ENCODE measurements at places on chromosomes 3 and 15. TPM values are rescaled to one million over a fixed set of nuclear protein-coding genes. Genes with fewer than 3 reads are reported as not detected.

CLN6 gene
- total RNA-seq, result 17.1 TPM

ST3GAL6 gene
- 7.4 TPM for total RNA-seq

GRM7 gene
- total RNA-seq, result not detected

KBTBD12 gene
- total RNA-seq, result 21.4 TPM

DNA sequence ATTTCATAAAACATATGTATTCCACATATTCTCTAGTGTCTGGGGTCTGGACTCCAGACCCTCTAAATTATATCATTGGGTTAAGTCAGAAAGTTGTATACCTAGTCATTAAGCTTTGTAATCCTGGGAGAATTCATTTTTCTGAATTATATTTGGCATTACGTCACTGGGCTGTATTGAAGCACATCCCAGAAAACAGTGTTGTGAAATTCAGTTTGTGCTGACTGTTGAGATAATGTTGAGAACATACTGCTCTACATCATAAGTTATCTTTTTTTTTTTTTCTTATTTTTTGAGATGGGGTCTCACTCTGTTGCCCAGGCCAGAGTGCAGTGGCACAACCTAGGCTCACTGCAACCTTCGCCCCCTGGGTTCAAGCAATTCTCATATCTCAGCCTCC, 153.1 kb upstream of the STT3B start:
- no peak overlapping the region for H3K4me3 ChIP-seq
- H3K4me1 ChIP-seq, result no peaks in the 10 kb centered on the region
- DNase-seq, result no peak
- no peak overlapping the region for H3K27ac ChIP-seq
- H3K27me3 ChIP-seq, result no peaks in the 10 kb centered on the region
- H3K36me3 ChIP-seq, result no peaks in the 10 kb centered on the region

GRCh38 chr3:88960019-88960418, 147.4 kb upstream of the EPHA3 start:
- H3K36me3 ChIP-seq, result no peaks in the 10 kb centered on the region
- H3K27ac ChIP-seq, result no peak overlapping the region
- no peaks in the 10 kb centered on the region for H3K27me3 ChIP-seq

DNA sequence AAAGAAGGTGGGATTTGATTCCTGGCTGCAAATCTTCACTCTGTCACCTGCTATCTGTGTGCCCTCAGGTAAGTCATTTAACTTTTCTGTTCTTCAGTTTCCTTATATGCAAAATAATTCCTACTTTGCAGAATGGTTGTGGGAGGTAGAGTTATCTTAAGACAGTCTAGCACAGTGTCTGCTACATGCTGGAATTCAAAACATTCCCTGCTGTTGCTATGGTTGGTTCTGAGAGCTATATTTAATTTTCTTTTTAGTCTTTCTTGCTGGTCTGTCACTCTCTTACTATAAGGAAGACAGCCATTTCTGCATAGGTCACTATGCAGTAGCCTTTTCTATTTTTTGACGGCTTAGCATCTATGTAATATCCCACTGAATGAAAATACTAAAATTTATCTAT, 4.0 kb upstream of the ADPGK start:
- H3K4me1 ChIP-seq, result peaks cover 13% of the 10 kb centered on the region
- H3K4me3 ChIP-seq, result no peak overlapping the region
- DNase-seq, result no peak

DNA sequence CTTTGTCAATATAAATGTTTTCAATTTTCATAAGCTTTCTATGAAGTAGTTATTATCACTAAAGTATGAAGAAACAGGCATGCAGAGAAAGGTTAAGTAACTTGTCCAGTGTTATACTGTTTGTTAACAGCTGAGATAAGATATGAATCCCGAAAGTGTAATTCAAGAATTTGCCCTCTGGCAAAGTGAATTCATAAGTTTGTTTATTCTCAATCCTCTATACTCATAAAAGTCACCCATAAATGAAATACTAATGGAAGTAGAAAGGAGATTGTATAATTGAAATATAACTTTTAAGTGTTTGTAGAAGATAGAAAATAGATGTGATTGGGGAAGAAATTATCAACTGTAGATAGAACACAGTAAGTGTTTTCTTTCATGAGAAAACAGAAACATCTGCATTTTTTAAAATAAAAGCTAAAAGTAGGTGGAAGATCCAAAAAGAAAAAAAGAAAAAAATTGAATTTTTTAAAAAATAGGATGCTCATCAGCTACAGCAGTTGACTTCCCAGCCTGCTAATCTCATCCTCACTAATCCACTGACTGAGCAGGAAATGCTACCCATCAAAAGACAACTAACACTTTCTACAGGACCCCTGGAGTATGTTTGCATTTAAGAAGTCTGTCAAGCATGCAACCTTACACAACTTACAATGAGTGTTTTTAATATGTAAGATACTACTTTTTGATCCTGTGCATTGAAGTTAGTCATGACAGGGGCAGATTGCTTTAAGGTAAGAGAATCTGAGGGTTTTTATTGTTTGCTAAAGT, 878.1 kb downstream of the SI start:
- no peak for DNase-seq
- no peak overlapping the region for H3K27ac ChIP-seq
- H3K4me3 ChIP-seq, result no peak overlapping the region
- no peaks in the 10 kb centered on the region for H3K36me3 ChIP-seq

GRCh38 chr3:29577250-29577649, 296.4 kb downstream of the RBMS3 start:
- H3K4me1 ChIP-seq, result peaks cover 2% of the 10 kb centered on the region
- no peak for DNase-seq
- no peak overlapping the region for H3K27ac ChIP-seq
- H3K4me3 ChIP-seq, result no peak overlapping the region

GRCh38 chr3:133573629-133574194, at the start of gene CDV3:
Gene CDV3 (plus strand): TSS chr3:133573686. CDS start chr3:133574045, 359 bp downstream.
- no peak for DNase-seq
- peak within 1 kb of the TSS; percentile 98 for H3K27ac ChIP-seq
- H3K36me3 ChIP-seq, result no peaks in the 10 kb centered on the region
- H3K4me1 ChIP-seq, result peaks cover 42% of the 10 kb centered on the region
- no peaks in the 10 kb centered on the region for H3K27me3 ChIP-seq
- peak within 1 kb of the TSS; percentile 80 for H3K4me3 ChIP-seq

DNA sequence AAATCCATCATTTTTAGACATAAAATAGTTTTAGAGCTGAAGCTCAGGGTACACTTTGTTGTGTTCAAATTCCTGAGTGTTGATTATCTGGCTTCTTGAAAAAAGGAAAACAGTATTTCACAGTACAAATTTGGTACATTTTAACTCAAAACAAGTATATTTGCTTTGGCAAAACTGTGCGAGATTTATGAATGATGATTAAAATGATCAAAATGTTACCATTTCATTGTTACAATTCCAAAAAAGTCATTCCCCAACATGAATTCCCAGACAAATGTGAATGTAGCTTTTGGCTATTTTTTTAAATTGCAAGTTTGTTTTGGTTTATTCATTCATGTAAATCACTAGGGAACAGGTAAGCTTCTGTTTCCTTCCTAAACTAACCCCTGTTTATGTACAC, 347.4 kb upstream of the DCBLD2 start:
- no peaks in the 10 kb centered on the region for H3K36me3 ChIP-seq
- H3K4me3 ChIP-seq, result no peak overlapping the region

GRCh38 chr3:48118322-48118721, 69.9 kb downstream of the CDC25A start:
- H3K36me3 ChIP-seq, result no peaks in the 10 kb centered on the region
- H3K4me3 ChIP-seq, result no peak overlapping the region
- no peaks in the 10 kb centered on the region for H3K4me1 ChIP-seq
- DNase-seq, result no peak
- H3K27ac ChIP-seq, result no peak overlapping the region

GRCh38 chr3:127822041-127822681, at the start of gene MGLL:
Gene MGLL (minus strand): TSS chr3:127822515. CDS start chr3:127822318, 197 bp downstream.
- H3K27me3 ChIP-seq, result no peaks in the 10 kb centered on the region
- DNase-seq, result no peak
- H3K27ac ChIP-seq, result peak within 1 kb of the TSS; percentile 87

DNA sequence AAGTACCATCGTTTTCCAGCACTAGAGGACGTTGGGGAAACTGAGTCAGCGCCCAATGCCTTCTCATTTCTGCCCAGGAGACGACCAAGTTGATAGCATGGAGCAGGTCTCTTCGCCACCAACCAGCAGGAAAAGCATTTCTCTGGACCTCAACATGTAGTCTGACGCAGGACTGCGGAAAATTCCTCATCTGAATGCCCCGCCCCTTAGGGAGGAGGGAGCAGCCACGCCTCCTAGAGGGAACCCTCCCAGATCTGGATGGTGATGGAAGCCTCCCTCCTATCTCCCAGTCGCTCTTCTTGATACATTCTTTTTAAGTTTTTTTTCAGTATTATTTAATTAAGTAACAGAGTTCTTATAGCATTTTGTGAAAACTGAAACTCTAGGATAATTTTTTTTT, 17.4 kb upstream of the MINDY4B start:
- H3K4me1 ChIP-seq, result no peaks in the 10 kb centered on the region
- H3K27me3 ChIP-seq, result no peaks in the 10 kb centered on the region
- DNase-seq, result no peak
- H3K36me3 ChIP-seq, result no peaks in the 10 kb centered on the region
- no peak overlapping the region for H3K4me3 ChIP-seq
- no peak overlapping the region for H3K27ac ChIP-seq

DNA sequence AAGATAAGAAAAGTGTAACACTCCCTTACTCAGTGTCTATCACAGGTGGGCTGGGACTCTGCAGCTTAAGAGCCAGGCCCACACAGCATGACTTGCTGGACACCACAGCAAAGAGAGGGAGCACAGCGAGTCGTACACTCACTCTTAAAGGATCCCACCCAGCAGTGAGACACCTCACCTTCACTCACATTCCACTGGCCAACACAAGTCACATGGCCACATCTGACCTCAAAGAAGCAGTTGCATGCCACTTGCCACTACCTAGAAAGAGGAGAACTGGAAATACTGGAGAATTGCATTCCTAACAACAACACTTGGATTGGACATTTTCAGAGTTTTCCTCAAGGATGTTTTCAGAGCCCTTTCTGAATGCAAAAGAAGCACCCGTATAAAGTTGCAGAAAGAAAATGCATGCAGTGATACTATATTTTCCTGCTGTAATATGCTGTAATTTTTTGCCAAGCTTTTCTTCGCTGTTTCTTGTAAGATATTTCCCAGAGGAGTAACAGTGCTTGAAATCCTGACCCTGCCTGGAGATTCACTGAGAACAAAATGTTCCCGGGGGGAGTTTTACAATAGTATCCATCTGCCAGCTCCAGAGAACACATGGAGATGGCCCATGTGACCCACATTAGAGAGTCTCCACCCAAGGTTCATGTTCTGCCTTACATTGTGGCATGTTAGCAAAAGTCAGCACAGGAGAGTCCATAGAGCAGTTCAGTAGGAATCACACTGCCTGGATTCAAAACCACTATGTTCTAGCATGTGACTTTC, 42.2 kb downstream of the TRIM42 start:
- H3K4me3 ChIP-seq, result no peak overlapping the region
- H3K27me3 ChIP-seq, result no peaks in the 10 kb centered on the region
- H3K27ac ChIP-seq, result peak overlapping the region; percentile 54

- no peaks in the 10 kb centered on the region for H3K27me3 ChIP-seq
- no peaks in the 10 kb centered on the region for H3K36me3 ChIP-seq
- H3K4me1 ChIP-seq, result no peaks in the 10 kb centered on the region
- DNase-seq, result no peak
Measured at GRCh38 chr15:49752517-49752916, 131.7 kb downstream of the DTWD1 start.

DNA sequence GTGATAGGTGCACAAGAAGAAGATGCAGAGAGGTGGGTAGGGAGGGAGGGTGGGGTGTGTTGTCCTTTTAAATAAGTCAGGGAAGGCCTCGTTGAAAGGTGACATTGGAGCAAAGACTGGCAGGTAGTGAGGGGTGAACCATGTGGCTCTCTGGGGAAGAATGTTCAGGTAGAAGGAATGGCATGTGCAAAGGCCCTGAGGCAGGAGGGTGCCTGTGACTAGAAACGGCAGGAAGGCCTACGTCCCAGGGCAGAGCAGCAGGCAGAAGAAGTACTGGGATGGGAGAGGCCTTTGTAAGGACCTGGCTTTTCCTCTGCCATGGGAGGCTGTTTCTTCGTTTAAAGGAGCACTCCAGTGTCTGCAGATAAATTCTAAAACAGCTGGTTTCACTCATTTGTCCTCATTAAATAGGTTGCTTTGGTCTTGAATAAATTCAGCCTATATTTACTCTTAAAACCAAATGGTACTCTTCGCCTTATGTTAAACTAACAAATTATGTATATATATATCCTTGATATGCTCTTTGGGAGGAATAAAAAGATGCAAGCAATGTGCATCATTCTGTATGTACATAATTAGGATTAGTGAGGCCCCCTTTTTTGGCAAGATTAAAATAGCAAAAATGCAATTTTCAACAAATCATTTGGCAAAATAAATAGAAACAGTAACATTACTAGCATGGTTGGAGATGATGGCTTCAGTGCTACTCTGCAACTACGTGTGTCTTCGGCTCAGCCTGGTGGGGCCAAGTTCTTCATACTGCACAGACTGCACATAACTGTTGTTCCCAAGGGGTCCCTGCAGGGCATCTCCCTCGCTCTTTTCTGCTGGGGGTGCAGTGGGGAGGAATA, 151.4 kb downstream of the KLF13 start:
- H3K36me3 ChIP-seq, result no peaks in the 10 kb centered on the region
- H3K4me1 ChIP-seq, result no peaks in the 10 kb centered on the region
- peaks cover 13% of the 10 kb centered on the region for H3K27me3 ChIP-seq
- DNase-seq, result no peak
- H3K27ac ChIP-seq, result no peak overlapping the region

DNA sequence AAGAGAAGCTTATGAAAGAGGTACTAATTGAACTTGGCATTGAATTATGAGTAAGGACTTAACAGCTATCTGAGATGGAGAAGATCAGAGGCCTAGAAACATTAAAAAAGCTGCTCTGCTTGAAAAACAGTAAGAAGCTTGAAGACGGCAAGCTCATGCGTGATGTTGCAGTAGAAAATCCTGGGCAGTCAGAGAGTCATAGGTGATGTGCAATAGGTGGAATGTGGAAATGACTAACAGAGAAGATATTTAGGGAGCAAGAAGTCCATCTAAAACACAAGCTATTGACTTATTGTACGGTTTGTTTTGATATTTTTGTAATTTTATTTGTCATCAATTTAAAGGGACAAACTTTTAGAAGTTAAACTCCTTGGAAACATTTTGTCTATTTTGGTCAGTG, 1101.4 kb downstream of the ROBO2 start:
- DNase-seq, result no peak
- no peak overlapping the region for H3K27ac ChIP-seq
- no peaks in the 10 kb centered on the region for H3K4me1 ChIP-seq

Data from gastrocnemius medialis (tissue), 4 donors.